CD4-positive, CD25-positive, alpha-beta regulatory T cell (primary cell): ENCODE measurements at places on chromosomes 5 and 9. TPM values are rescaled to one million over a fixed set of nuclear protein-coding genes. Genes with fewer than 3 reads are reported as not detected.

PCDHB10 gene
- total RNA-seq: not detected

ALDH7A1 gene
- total RNA-seq: 0.35 TPM

DNA sequence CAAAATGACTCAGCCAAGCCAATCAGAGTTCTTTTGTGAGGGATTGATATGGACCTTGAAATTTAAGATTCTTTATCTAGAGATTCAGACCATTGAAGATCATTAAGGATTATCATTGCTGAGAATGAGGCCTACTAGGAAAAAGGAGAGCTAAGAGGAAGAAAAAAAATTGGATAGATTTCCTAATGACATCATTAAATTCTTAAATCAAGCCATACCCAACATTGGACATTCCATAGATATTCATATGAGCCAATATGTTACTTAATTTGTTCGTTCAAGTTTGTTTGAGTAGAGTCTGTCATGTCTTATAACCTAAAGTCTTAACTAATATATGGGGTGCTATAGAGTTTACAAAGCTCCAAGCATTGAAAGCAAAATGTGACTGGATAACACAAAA lies 727.9 kb upstream of the SEMA6A start:
- no peak overlapping the region for H3K27ac ChIP-seq
- no peak for DNase-seq
- H3K4me3 ChIP-seq: no peak overlapping the region
- H3K36me3 ChIP-seq: no peaks in the 10 kb centered on the region

- H3K4me1 ChIP-seq: no peaks in the 10 kb centered on the region
- DNase-seq: no peak
- H3K27ac ChIP-seq: no peak overlapping the region
Observed at GRCh38 chr9:102845827-102846371, 149.2 kb upstream of the CYLC2 start.

FANCG gene
- 23.7 TPM for total RNA-seq

DNA sequence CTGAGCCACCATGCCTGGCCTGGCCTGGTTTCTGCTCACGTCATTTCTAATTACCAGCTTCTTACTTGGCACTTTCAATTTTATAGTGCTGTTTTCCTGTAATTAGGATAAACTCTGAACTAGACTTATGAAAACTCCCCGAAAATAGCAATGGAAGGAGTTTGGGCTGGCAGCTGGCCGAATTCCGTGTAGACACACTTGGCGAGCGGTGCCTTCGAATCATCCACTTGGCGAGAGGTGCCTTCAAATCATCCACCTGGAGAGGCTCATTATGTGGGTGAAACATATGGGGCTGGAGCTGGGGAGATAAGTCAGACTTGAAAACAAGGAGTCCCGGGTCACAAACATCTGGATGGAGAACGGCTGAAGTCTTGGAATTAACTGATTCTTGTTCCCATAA lies 203.7 kb downstream of the ROR2 start:
- no peaks in the 10 kb centered on the region for H3K4me1 ChIP-seq
- H3K36me3 ChIP-seq: no peaks in the 10 kb centered on the region
- no peak overlapping the region for H3K4me3 ChIP-seq

- no peak overlapping the region for H3K4me3 ChIP-seq
- no peaks in the 10 kb centered on the region for H3K36me3 ChIP-seq
- H3K4me1 ChIP-seq: no peaks in the 10 kb centered on the region
- no peaks in the 10 kb centered on the region for H3K27me3 ChIP-seq
- DNase-seq: no peak
Observed at GRCh38 chr5:72268260-72268659, 51.8 kb downstream of the MRPS27 start.
